Mesothelial cell of epicardium (in vitro differentiated cells): ENCODE measurements at places on chromosomes 3 and 15.

DNA sequence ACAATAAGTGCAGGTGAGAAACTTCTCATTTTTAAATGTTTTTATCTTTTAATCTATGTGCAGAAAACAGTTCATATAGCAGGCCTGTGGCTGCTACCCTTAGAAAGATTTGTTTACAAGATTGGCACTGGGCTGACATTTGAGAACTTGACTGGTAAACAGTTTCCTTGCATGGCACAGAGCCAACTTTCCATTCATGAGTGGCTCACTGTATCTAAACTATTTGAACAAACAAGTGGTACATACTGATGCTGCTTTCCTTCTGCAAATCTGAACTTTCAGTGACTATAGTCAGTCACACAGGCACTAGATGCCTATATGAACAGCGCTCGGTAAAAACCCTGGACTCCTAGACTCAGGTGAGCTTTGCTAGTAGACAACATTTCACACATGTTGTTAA, 6.3 kb upstream of the GTPBP8 start:
- DNase-seq, result no peak

- DNase-seq, result no peak
These were observed 15.3 kb upstream of the SEMA3F start for GRCh38 chr3:50139718-50140423.

- no peak for DNase-seq
These were observed 1099.3 kb downstream of the ROBO2 start for GRCh38 chr3:78139166-78139565.

DNA sequence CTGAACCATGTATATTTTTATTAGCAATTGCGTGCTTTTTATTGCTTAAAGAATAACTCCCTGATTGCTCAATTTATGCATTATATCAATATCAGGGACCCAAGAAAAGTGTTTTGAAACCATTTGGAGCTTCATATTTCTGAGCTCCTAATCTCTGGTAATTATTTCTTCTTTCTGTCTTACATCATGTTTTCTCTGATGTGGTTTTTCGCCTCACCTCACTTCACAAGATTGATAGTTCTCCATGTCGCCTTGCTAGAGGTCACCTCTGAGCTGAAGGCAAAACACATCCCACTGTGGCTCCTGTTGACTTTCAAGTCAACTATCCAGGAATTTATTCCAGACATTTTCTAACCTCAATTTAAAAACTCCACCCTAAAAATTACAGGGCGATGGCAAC, 837.4 kb downstream of the CADM2 start:
- no peak for DNase-seq

DNA sequence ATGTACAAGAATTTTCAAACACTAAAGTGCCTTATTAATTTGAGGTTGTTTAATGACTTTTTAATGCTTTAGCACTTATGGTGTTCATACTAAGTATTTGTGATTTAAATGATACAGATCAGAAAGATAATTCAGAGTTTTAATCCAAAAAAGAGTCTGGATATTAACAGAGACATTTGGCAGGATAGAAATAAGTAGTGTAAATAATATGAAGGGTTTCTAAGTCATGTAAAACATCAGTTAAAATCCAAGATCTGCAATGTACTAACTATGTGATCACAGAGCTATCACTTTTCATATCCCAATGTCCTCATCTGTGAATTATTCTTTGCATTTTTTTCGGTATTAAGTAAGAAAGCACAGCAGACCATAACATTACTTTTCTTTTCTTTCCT, 62.9 kb downstream of the CD200 start:
- DNase-seq, result no peak

GRCh38 chr3:105885256-105885655, 16.4 kb upstream of the CBLB start:
- DNase-seq, result no peak

DNA sequence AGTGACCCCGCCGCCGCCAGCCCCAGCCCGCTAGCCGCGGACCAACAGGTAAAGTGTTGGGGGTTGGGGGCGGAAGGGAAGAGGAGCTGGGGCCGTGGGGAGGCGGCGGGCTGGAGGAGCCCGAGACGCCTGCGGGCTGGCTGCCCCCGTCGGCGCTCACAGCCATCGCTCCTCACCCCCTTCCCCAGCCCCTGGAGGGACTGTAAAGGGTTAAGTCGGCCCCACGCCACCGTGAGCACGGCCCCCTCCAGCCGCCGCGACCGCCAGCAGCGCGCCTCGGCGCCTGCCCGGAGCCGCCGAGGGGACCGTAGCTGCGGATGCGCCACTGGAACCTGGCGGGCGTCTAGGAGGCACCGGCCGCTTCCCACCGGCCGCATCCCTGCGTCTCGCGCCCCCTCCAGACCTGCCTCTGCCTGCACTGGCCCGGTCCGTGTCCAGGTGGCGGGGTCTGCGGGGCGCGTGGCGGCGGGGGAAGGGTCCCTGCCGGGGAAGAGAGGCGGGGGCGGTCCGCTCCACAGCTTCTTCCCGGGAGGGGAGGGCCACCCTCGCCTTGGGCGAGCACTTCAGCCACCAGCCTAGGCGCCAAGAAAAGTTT, 522 bp downstream of the MED12L start:
- peak; percentile 62 for DNase-seq

- no peak for DNase-seq
These were observed 5.3 kb upstream of the TMC3 start for GRCh38 chr15:81379269-81379668.

GRCh38 chr15:100761290-100761935, 118.2 kb upstream of the ALDH1A3 start:
- no peak for DNase-seq

- no peak for DNase-seq
These were observed 33.4 kb downstream of the UNC13C start for GRCh38 chr15:54011656-54012055.

- no peak for DNase-seq
These were observed 1.1 kb upstream of the PYGO1 start for GRCh38 chr15:55589287-55589686.

- no peak for DNase-seq
These were observed 773 bp upstream of the DISP2 start for GRCh38 chr15:40357246-40357645.

GRCh38 chr15:25707656-25708365, 155.3 kb downstream of the ATP10A start:
- DNase-seq, result no peak

GRCh38 chr3:186915806-186916796, 14.2 kb upstream of the ST6GAL1 start:
- no peak for DNase-seq

- no peak for DNase-seq
These were observed 109.7 kb downstream of the P2RY1 start for GRCh38 chr3:152944671-152945070.

- DNase-seq, result peak; percentile 24
These were observed 100.7 kb downstream of the SNRPN start for GRCh38 chr15:25055356-25056068.

GRCh38 chr3:14772533-14773138, 46.1 kb upstream of the FGD5 start:
- no peak for DNase-seq

- no peak for DNase-seq
These were observed 7.7 kb downstream of the POU1F1 start for GRCh38 chr3:87268646-87269211.

DNA sequence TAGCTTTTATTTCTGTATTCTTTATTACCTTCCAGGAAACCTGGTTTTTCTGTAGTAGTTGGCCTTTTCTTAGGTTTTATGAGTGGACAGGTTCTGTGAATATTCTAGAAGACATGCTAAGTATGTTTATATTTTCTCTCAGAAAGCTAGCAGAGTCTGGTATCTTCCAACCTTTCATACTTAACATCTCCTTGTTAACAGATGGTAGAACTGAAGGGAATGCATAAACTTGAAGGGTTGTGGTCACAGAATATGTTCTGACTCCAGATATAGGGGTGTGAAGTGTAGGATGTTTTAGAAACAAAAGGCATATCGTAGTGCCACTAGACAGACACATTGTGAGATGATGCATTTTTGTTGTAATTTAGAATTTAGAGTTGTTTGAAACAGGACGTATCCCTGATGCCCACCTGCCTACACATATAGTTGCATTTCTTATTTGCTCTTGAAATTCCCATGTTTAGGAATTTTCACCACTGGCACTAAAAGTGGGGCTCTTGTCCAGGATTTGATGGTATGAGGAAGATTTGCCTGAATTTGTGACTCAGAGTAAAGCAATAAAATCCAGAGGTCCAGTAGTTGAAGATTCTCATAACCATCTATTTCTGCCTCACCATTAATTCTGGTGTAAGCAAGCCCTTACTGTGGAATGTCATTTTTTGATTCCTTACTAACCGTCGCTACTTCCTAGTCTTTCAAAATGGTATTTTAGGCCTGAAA, 274.5 kb downstream of the FEZF2 start:
- DNase-seq, result no peak

DNA sequence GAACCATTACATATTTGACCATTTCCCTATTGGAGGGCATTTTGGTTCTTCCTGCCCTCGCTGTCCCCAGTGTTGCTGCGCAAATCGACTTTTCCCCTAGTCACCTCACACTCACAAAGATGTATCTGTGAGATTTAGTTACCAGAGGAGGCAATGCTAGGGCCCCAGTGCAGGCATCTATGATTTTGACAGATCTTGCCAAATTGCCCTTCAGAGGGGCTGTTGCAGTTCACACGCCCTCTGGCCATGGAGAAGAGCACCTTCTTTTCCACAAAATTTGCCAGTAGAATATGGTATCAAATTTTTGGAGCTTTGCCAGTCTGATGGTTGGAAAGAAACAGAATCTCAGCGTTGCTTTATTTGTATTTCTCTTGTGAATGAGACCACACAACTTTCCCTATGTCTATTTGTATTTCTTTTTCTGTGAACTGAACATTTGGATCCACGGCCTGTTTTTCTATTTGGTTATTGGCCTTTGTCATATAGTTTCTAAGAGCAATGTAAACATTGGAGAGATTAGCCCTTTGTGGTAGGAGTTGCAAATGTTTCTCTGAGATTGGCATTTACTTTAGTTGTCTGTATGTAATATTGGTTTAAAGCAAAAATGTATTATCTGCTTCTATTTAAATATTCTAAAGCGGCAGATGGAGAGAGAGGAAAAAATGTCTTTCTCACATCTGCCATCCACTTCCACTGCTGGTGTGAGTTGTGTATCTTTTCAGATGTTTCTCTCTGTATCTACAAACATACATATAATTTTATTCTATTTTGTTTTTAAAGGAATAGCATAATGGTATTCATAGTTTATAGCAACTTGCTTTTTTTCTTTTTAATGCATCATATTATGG, 66.1 kb downstream of the DNASE1L3 start:
- DNase-seq, result no peak

DNA sequence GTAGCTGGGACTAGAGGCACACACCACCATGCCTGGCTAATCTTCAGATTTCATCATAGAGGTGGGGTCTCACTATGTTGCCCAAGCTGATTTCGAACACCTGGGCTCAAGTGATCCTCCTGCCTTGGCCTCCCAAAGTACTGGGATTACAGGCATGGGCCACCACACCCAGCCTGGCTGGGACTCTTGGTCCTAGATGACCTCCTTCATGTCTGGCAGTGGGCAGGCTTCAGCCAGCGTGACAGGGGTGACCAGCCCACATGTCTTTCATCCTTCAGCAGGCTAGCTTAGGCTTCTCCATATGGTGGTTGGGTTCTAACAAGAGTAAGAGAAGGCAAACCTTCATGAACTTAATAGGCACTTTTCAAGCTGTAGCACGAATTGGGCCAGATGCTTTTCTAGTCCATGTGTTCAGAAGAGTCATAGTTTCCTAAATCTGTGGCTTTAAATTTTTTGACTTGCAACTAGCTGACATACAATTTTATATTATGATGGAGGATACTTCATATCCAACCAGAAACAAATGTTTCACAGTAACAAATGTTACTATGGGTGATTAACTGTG, 7.6 kb downstream of the GPD1L start:
- DNase-seq, result no peak

- DNase-seq, result peak; percentile 19
These were observed 29.7 kb downstream of the CCDC13 start for GRCh38 chr3:42743204-42743995.

GRCh38 chr3:83150896-83151295, 1389.5 kb upstream of the GBE1 start:
- DNase-seq, result no peak

- no peak for DNase-seq
These were observed 131.6 kb upstream of the RASGRP1 start for GRCh38 chr15:38696109-38696727.

- no peak for DNase-seq
These were observed at the start of gene LRRC15 for GRCh38 chr3:194369522-194370279. Gene LRRC15, minus strand, starts transcription at chr3:194369743. Its CDS starts 8,700 bp downstream, at chr3:194361043.

DNA sequence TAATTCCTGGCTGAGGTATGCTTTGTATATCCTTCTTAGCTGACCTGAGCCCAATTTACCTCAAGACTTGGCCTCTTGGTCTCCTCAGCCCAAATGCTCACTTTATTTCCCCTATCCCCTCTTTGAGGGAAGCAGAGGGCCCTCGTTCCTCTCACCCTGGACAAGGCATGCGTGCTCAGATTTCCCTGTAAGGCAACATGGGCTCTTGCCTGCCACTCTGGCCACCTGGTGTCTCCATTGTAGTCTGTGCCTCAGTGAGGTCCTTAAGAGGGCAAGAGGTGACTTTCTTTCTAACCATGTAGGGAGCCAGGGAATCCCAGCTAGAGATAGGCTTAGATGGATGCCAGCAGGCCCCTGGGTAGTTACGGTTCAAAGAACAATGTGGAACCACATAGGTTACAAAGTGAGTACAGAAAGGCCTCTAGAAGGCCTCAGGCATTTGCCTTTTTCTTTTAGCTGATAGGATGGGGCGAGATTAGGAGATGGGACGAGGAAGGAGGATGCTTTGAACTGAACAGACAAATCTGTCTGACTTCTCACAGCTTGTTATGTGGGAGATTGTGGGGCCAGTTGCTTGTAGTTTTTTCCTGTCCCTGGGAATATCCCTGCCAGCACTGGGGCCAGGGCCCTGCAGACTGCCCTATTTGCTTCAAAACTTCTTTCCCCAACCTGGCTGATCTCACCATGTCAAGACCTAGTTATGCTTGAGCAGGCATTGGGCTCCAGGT, 1.1 kb upstream of the INTS14 start:
- DNase-seq, result no peak

GRCh38 chr3:113606539-113607218, 74.3 kb downstream of the SIDT1 start:
- no peak for DNase-seq

DNA sequence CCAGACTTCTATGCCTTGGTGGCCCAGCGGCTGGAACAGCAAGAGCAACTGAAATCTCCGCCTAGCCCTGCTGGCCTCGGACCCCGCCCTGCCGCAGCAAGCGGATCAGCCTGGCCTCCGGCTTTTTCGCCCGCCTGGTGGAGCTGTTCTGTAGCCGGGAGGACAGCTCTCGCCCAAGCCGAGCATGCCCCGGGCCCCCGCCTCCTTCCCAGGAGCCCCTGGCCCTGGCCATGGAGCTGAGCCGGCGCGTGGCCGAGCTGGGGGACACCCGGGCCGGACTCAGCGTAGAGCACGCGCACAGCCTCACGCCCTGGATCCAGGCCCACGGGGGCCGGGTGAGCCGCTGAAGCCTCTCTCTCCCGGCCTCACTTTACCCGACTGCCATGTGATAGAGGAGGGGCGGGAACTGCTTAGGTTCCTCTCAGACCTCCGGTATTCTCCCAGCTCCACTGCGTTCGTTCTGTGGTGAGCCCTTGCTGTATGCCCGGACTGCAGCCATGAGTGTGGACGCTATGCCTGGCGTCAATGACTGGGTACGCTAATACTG, 24.1 kb upstream of the MRPL3 start:
- peak; percentile 36 for DNase-seq

- no peak for DNase-seq
These were observed 52.9 kb upstream of the BCL6 start for GRCh38 chr3:187798126-187798525.

GRCh38 chr15:39613271-39613670, 32.4 kb downstream of the THBS1 start:
- no peak for DNase-seq
